Bladder microvascular endothelial cell (primary cell): ENCODE measurements at places on chromosomes 7 and 10. TPM values are rescaled to one million over a fixed set of nuclear protein-coding genes. Genes with fewer than 3 reads are reported as not detected.

SLC26A5 gene
- under 0.01 and 1.3 TPM in 2 replicates for total RNA-seq

ACBD7 gene
- total RNA-seq, result 2.4 and 3.1 TPM in 2 replicates

ZNF503 gene
- total RNA-seq, result 0.32 and 0.57 TPM in 2 replicates

MYL10 gene
- not detected in 2 replicates for total RNA-seq

DENND2A gene
- total RNA-seq, result under 0.01 and 1.0 TPM in 2 replicates

OR2A12 gene
- not detected in 2 replicates for total RNA-seq

CYP2C8 gene
- total RNA-seq, result not detected in 2 replicates

VSTM4 gene
- total RNA-seq, result 0.16 and 0.25 TPM in 2 replicates

LEP gene
- total RNA-seq, result not detected in 2 replicates
